NCI-H1092 treated with DMSO at 0.1 percent for 48 hours (cell line): ENCODE measurements at places on chromosomes 16 and 17.

GRCh38 chr16:8961811-8962390 is 1.8 kb downstream of the USP7 start:
- no peak for DNase-seq

DNA sequence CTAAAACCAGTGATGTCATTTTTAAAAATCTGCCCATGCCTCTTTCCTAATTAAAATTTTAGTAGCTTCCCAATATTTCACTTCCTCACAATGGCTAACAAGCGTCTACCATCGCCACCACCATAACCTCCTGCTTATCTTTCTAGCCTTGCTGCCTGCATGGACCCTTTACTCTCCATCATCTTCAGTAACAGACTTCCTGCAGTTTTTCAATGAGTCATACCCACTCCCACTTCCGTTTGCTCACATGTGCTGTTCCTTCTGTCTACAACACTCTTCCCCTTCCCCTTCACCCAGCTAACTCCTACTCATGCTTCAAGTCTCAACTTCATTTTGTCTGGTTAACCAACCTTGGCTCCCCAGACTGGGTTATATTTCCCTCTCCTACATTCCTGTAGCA is 12.8 kb upstream of the SKAP1 start:
- no peak for DNase-seq

DNA sequence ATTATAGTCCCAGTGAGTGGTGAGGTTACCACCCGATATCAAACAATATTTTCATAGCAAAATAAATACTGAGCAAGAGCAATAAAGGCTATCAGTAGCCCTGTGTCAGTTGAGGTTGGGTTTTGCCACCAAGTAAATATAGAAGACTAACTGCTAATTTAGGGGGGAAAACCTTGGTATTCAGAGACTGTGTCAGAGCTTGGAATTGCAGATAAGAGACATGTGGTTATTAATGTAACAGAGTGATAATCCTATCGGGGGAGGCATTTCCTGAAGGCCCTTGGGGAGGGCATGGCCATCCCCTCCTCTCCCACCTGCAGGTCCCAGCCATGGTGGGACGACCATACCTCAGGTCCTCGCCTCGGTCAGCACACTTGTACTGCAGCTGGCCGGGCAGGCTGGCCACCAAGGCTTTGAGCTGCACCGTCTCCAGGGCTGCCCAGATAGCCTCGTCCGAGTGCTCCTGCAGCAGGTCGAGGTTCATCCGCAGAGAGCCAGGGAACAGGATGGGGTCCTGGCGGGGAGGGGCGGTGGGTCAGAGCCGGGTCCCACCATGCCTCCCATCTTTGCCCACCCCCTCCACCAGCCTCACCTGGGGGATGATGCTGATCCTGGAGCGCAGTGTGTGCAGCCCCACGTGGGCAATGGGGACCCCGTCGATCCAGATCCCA is 68.9 kb downstream of the ABCC6 start:
- no peak for DNase-seq

DNA sequence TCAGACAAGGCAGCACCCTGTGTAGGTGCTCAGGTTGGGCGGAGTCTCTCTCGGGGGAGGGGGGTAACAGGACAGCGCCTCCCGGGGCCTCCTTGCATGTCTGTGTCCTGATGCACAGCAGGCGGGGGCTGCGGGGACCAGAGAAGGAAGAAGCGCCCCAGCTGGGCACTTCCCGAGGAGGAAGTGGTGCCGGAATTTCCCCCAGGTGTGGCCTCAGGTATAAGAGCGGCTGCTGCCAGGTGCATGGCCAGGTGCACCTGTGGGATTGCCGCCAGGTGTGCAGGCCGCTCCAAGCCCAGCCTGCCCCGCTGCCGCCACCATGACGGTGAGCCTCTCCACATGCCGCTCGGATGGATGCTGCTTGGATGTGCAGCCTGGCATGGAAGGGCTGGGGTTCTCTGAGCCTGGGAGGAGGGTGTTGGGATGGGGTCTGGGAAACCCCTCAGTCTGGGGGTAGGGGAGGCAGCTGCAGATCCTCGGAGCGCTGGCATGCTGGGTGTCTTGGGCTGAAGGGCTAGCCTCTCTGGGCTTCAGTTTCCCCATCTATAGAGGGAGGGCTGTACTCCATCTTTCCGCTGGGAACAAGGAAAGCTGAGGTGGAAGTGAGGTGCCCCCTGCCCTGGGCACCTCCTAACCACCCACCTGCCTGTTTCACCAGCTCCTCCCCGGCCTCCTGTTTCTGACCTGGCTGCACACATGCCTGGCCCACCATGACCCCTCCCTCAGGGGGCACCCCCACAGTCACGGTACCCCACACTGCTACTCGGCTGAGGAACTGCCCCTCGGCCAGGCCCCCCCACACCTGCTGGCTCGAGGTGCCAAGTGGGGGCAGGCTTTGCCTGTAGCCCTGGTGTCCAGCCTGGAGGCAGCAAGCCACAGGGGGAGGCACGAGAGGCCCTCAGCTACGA is at the start of gene IL17C:
Gene IL17C, plus strand, starts transcription at position 250 of the 908 bp plus-strand sequence. Its CDS starts 70 bp downstream, at position 320.
- DNase-seq = peak; percentile 18

DNA sequence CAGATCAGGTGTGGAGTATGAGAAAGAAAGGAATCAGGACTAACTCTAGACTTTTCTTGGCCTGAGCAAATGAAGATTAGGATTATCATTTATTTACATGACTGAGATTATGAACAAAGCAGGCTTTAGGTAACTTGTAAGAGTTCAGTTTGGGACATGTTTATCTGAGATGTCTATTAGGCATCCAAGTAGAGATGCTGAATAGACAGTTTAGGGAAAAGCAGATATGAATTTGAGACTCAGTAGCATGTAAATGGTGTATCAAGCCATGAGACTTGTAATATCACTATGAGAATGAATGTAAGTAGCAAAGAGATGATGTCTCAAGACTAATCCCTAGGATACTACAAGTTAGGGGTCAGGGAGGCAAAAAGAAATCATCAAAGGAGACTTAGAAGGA is 8.6 kb upstream of the HS3ST2 start:
- DNase-seq = no peak

- no peak for DNase-seq
These were observed 353.1 kb downstream of the FOXL1 start for GRCh38 chr16:86931410-86931941.

DNA sequence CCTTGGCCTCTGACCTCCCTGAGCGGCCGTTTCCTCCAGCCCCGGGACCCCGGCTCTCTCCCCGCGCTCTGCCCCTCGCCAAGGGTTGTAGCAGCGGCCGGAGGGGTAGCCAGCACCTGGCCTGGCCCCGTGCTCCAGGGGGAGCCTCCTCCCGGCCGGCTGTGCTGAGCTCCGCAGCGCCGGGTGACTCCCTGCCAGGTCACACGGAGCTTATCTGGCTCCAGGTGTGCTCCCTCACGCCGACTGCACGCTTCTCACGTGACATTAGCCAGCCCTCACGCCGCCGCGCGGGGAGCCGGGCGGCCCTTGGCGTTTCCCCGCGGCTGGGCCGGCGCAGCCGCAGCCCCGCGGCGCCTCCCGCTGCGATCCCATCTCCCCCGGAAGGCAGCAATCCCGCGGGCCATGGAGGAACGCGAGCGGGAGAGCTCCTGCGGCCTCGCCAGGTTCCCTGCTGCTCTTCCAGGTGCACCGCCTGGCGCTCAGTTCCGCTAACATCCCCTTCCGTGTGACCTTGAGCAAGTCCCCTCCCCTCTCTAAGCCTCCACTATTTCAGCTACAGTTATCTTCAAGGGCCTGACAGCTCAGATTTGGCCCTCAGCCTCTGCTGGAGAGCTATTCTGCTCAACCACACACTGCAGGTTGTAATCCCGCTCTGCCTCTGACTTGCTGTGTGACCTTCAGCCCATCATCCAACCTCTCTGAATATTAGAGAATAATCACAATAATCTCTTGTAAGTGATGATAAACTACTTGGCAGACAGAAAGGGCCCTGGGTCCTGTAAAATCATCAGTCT is 3.4 kb downstream of the MYO18A start:
- peak; percentile 66 for DNase-seq

GRCh38 chr17:351449-351738 is 1.2 kb downstream of the RPH3AL start:
- no peak for DNase-seq

DNA sequence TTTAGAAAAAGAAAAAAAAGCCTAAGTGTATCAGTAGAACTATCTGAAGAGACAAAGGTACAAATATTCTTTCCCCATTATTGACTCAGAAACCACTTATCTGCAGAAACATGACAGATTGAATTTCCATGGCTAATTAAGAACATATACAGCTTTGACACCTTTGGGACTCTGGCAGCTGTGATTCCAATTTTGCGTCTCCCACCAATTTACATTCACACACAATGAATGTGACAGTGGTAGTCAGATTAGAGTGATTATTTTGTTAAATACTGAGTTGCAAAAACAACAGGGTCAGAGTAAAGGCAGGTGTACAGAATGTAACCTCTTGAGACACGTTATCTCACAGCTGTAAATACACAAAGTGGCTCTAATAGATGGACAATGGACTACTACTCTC is 5.3 kb upstream of the PPM1D start:
- DNase-seq = peak; percentile 49

GRCh38 chr17:2395258-2396181 is 5.3 kb downstream of the MNT start:
- DNase-seq = peak; percentile 11

DNA sequence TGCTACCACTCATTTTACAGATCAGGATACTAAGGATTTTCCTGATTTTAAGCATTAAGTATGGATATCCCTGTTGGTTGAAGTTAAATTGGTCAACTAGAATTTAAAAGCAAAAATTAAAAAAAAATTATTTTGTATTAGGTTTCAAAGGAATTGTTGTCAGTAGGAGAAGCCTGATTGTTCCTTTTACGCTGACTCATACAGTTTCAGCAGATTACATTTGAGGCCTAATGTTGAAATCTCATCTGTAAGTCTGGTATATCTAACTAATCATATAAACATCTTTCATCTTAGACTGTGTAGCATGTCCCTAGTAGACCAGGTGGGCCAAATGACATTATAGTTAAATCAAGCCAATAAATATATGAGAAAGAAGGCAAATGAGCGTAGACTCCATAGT is 83.5 kb downstream of the FTO start:
- DNase-seq = no peak

- no peak for DNase-seq
These were observed 324.0 kb downstream of the HS3ST4 start for GRCh38 chr16:26015776-26016175.

- DNase-seq = no peak
These were observed 12.5 kb downstream of the CAPN15 start for GRCh38 chr16:539901-540530.

GRCh38 chr16:78478267-78478861 is 378.9 kb downstream of the WWOX start:
- DNase-seq = peak; percentile 74

- DNase-seq = no peak
These were observed at the start of gene ALOX15 for GRCh38 chr17:4641297-4642195. Gene ALOX15, minus strand, starts transcription at chr17:4641678. Its CDS starts 27 bp downstream, at chr17:4641651.

DNA sequence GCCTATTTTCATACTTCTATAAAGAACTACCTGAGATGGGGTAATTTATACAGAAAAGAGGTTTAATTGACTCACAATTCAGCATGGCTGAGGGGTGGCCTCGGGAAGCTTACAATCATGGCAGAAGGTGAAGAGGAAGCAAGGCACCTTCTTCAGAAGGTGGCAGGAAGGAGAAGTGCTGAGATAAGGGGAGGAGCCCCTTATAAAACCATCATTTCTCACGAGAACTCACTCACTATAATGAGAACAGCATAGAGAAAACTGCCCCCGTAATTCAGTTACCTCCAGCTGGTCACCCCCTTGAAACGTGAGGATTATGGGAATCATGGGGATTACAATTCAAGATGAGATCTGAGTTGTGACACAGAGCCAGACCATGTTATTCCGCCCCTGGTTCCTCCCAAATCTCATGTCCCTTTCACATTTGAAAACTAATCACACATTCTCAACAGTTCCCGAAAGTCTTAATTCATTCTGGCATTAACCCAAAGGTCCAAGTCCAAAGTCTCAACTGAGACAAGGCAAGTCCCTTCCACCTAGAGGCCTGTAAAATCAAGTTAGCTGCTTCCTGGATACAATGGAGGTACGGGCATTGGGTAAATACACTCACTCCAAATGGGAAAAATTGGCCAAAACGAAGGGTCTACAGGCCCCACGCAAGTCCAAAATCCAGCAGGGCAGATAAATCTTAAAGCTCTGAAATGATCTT is 237.7 kb downstream of the CDH13 start:
- no peak for DNase-seq

DNA sequence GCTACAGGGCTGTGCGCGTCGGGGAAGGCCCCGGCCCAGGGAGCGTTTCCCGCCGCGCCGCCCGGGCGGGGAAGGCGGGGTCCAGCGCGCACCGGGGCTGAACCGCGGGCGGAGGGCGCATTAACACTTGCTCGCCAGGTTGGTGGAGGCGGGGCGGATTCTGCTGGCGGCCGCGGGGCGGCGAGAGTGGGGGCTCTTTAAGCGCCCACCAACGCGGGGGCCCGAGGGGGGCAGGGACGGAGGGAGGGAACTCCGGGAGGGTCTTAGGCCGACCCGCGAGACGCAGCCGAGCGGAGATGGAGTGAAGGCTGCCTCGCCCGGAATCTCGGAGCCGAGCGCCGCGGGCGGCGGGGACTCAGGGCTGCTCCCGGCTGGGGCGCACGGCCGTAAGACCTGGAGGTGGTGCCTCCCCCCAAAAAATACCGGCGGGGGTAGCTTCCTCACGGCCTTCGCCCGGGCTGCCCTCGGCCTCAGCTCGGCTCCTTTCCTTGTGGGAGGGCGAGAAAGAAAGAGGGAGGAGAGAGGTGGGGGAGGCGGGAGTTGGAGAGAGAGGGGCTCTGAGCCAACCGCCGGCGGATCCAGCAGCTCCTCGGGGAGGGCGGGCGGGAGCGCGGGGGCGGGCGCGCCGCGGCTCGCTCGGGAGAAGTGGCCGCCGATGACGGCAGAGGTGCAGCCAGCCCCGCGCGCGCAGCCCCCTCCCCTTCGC is 415 bp upstream of the FOXF1 start:
- no peak for DNase-seq
